ENCODE measurements at places on chromosomes 1 and 21. TPM values are rescaled to one million over a fixed set of nuclear protein-coding genes. Genes with fewer than 3 reads are reported as not detected.
A peak's percentile ranks its signal among the peaks of the same experiment; 100 is the strongest.

Gene TMPRSS2
- polyA plus RNA-seq: 136 TPM

Gene HES3
- polyA plus RNA-seq: not detected

Gene GJB3
- polyA plus RNA-seq: 0.67 TPM

Gene SLC45A1
- polyA plus RNA-seq: not detected

Gene UMODL1
- polyA plus RNA-seq: 0.67 TPM

Gene INAVA
- 192 TPM for polyA plus RNA-seq

Gene PBX1
- 12.7 TPM for polyA plus RNA-seq

GRCh38 chr1:91885213-91885715 is 687 bp downstream of the TGFBR3 start:
- no peaks in the 10 kb centered on the region for H3K4me1 ChIP-seq
- no peaks in the 10 kb centered on the region for H3K36me3 ChIP-seq
- peak overlapping the region; percentile 53 for H3K4me3 ChIP-seq

- no peak overlapping the region for H3K4me3 ChIP-seq
- no peak overlapping the region for H3K27ac ChIP-seq
- H3K27me3 ChIP-seq: no peaks in the 10 kb centered on the region
- DNase-seq: peak; percentile 8
- peaks cover 5% of the 10 kb centered on the region for H3K4me1 ChIP-seq
Observed at GRCh38 chr1:184623404-184623803, 131.3 kb downstream of the EDEM3 start.

DNA sequence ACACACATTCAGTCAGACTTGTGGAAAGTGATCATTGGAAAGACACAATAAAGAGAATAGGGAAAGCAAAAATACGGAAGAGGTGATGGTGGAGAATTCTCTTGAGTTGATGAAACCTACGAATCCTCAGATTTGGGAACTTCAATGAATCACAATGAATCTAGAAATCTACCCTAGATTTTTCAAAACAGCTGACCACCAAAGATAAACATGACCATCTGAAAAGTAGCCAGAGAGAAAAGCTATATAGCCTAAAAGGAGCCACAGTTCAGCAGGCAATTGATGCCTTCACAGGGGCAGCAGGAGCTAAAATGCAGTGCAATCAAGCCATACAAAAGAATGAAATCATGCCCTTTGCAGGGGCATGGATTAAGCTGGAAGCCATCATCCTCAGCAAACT is 170.6 kb upstream of the RUNX1 start:
- no peak overlapping the region for H3K4me3 ChIP-seq
- no peaks in the 10 kb centered on the region for H3K27me3 ChIP-seq
- H3K36me3 ChIP-seq: no peaks in the 10 kb centered on the region
- H3K4me1 ChIP-seq: no peaks in the 10 kb centered on the region

DNA sequence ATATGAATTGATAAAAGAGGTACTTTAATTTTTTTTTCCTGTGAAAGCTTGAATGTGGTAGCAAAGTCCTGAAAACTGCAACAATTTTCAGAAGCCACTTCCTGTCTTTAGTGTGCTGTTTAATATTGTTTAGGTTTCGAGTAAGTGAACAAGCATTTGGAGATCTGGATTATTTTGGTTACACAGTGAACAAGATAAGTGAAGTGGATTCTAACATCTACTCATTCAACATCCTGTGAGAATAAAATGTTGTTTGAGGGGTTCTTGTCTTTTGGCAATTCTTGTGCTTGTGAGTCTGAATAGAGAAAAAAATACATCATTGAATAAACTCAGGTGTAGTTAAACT is 35.2 kb upstream of the PLA2G4A start:
- DNase-seq: no peak
- H3K4me1 ChIP-seq: no peaks in the 10 kb centered on the region
- no peaks in the 10 kb centered on the region for H3K27me3 ChIP-seq
- no peak overlapping the region for H3K4me3 ChIP-seq

- DNase-seq: no peak
- H3K36me3 ChIP-seq: no peaks in the 10 kb centered on the region
- H3K4me1 ChIP-seq: no peaks in the 10 kb centered on the region
- no peaks in the 10 kb centered on the region for H3K27me3 ChIP-seq
Observed at GRCh38 chr1:58855274-58856165, 71.7 kb upstream of the JUN start.

GRCh38 chr1:182651339-182651724 is 33.1 kb downstream of the RGS8 start:
- H3K27me3 ChIP-seq: no peaks in the 10 kb centered on the region
- H3K36me3 ChIP-seq: no peaks in the 10 kb centered on the region
- H3K4me3 ChIP-seq: no peak overlapping the region
- no peaks in the 10 kb centered on the region for H3K4me1 ChIP-seq

DNA sequence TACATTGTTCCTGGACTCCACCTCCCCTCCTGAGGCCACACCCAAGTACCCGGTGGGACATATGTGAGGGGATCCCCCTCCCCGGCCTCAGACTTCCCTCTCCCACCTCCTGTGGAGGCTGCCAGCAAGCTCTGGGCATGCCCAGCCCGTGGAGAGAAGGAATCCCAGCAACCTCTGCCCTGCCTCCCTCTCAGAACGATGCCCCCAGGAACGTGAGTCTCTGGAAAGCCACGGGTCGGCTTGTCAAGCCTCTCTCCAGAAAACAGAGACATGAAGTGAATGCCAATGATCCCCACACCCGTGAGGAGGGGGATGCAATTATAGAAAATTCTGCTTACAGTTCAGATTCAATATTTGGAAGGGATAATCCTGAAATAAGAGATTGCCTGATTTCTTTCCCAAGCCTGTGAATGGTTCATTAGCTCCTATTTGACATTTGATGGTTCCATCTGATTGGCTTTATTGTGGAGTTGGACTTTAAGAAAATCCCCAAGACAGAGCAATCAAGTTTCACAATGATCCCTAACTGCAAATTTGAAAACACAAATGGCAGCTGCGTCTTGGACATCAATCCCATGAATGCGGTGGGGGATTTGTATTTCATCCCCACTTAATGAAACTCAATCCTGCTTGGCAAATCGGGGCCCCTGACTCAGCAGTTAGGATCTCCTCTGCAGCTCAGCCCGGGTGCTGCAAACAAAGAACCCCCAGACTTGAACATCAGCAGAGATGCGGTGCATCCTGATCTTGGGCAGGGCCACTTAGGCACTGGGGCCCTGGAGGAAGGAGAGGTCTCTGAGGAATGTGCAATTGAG is 9.1 kb upstream of the GUCA2B start:
- H3K4me1 ChIP-seq: no peaks in the 10 kb centered on the region
- no peaks in the 10 kb centered on the region for H3K36me3 ChIP-seq
- DNase-seq: no peak
- no peak overlapping the region for H3K4me3 ChIP-seq
- H3K27me3 ChIP-seq: peaks cover 2% of the 10 kb centered on the region
- no peak overlapping the region for H3K27ac ChIP-seq

DNA sequence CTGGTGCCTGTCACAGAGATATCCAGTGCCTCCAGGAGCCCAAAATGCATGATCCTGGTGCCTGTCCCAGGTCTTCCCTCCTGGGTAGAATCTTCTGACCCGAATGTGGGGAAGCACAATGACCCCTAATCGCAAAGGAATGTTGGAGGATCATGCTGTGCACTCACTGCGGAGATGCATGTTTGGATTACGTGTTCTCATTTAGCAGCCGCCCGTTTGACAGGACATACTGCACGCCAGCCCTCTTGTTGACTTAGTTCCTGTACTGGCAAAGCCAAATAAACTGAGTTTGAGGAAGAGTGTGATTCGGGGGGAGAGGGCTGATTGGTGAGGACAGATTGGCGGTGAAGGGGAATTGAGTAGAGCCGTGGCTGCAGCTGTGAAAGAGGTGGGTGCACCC is 85.9 kb upstream of the SIM2 start:
- H3K27me3 ChIP-seq: no peaks in the 10 kb centered on the region
- H3K27ac ChIP-seq: no peak overlapping the region

DNA sequence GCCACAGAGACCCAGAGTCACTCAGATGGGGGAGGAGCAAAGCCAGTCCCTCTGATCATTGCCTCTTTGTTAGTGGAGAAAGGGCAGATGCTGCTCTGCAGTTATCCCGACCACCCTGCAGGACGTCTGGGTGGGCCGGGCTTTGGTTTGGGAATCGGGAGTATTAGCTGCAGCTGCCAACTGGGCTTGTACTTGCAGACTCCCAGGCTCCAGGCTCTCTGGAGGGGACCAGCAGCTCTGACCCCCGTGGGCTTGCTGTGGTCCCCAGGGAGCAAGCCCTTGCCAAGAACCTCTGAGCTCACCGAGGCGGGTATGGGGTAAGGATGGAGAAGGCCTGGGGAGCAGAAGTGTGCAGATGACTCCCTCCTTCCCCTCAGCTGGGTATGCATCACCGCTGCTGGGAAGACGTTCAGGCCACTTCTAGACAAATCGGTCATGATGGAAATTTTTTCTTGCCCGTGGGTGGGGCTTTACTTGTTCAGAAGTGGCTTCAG is 21.6 kb downstream of the MAPKAPK2 start:
- no peak overlapping the region for H3K4me3 ChIP-seq
- peaks cover 53% of the 10 kb centered on the region for H3K4me1 ChIP-seq

DNA sequence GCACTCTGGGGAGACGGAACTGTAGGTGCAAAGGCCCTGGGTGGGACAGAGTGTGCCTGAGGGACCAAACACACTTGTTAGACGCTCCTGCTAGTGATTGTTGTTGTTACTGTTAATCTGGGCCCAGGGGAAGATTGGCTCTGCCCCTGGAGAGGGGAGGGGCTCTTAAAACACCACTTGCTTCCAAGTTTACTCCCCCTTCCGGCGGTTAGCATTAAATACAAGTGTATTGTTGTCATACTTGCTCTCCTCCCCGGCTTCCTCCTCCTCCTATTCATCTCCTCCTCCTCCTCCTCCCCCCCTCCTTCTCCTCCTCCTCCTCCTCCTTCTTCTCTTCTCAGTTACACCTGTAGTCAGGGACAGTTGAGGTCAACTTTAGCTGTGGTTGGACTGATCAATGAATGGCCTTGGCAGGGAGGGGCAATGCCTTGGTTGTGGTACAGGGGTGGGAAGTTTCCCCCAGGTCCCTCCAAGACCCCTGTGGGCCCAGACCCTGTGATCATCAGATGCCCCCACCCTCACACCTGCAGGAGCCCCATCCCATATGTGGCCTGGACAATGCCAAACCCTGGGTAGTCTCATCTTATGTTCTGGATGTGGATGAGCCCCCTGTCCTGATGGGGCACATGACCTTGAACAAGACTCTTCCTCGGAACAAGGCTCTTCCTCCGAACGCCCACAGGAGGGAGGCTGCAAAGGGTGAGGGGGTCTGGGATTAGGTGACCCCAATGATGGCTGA is 217.3 kb downstream of the PTPRU start:
- H3K27ac ChIP-seq: no peak overlapping the region
- H3K4me3 ChIP-seq: no peak overlapping the region
- DNase-seq: peak; percentile 51

GRCh38 chr1:52158218-52158617 is 16.3 kb downstream of the ZFYVE9 start:
- no peaks in the 10 kb centered on the region for H3K27me3 ChIP-seq
- no peaks in the 10 kb centered on the region for H3K4me1 ChIP-seq
- DNase-seq: no peak
- H3K36me3 ChIP-seq: no peaks in the 10 kb centered on the region

DNA sequence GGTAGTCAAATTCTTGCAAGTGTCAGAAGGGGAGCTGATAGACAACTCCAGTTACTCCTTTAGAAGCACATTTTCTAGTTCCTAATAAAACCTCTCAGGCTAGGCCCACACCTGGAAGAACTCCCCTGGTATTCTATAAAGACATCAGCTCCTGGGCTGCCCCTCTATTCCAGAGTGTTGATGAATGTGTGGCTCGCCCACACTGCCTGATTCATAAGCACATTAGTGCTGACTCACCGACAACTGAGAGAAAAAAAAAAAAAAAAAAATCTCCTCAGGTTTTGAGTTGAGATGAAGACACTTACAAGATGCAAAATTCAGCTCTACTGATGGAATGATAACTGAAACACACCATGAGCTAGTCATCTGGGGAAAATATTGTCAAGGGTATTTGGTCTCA is 188.1 kb downstream of the TNR start:
- no peak overlapping the region for H3K4me3 ChIP-seq
- H3K4me1 ChIP-seq: no peaks in the 10 kb centered on the region
- H3K27ac ChIP-seq: no peak overlapping the region
- peaks cover 2% of the 10 kb centered on the region for H3K27me3 ChIP-seq

- no peaks in the 10 kb centered on the region for H3K27me3 ChIP-seq
- no peaks in the 10 kb centered on the region for H3K4me1 ChIP-seq
- H3K27ac ChIP-seq: no peak overlapping the region
- H3K4me3 ChIP-seq: no peak overlapping the region
- H3K36me3 ChIP-seq: no peaks in the 10 kb centered on the region
- no peak for DNase-seq
Observed at GRCh38 chr1:36446746-36447145, 3.5 kb downstream of the OSCP1 start.

- no peak overlapping the region for H3K27ac ChIP-seq
- no peaks in the 10 kb centered on the region for H3K27me3 ChIP-seq
- no peaks in the 10 kb centered on the region for H3K4me1 ChIP-seq
- H3K36me3 ChIP-seq: no peaks in the 10 kb centered on the region
- no peak for DNase-seq
- no peak overlapping the region for H3K4me3 ChIP-seq
Observed at GRCh38 chr1:30888391-30888790, 20.2 kb downstream of the SDC3 start.

- DNase-seq: no peak
- no peak overlapping the region for H3K4me3 ChIP-seq
- peaks cover 12% of the 10 kb centered on the region for H3K36me3 ChIP-seq
- peak overlapping the region; percentile 46 for H3K27ac ChIP-seq
- peaks cover 2% of the 10 kb centered on the region for H3K4me1 ChIP-seq
- peaks cover 25% of the 10 kb centered on the region for H3K27me3 ChIP-seq
Observed at GRCh38 chr1:208045463-208046260, 134.7 kb upstream of the CD34 start.

GRCh38 chr1:244042293-244042692 is 8.8 kb upstream of the ZBTB18 start:
- no peaks in the 10 kb centered on the region for H3K36me3 ChIP-seq
- H3K4me1 ChIP-seq: no peaks in the 10 kb centered on the region
- H3K4me3 ChIP-seq: no peak overlapping the region
- DNase-seq: no peak

GRCh38 chr1:28329395-28330153 is 734 bp downstream of the MED18 start:
- peak overlapping the region; percentile 96 for H3K27ac ChIP-seq
- peaks cover 4% of the 10 kb centered on the region for H3K4me1 ChIP-seq
- peak; percentile 54 for DNase-seq
- peak overlapping the region; percentile 74 for H3K4me3 ChIP-seq
- H3K36me3 ChIP-seq: peaks cover 11% of the 10 kb centered on the region

GRCh38 chr1:227191607-227192006 is 126.7 kb downstream of the CDC42BPA start:
- no peak for DNase-seq
- H3K4me1 ChIP-seq: no peaks in the 10 kb centered on the region
- no peaks in the 10 kb centered on the region for H3K27me3 ChIP-seq
- H3K27ac ChIP-seq: no peak overlapping the region
- H3K36me3 ChIP-seq: peaks cover 8% of the 10 kb centered on the region

GRCh38 chr1:157960773-157961172 is 32.7 kb upstream of the KIRREL1 start:
- H3K27me3 ChIP-seq: no peaks in the 10 kb centered on the region
- no peaks in the 10 kb centered on the region for H3K4me1 ChIP-seq
- no peak overlapping the region for H3K4me3 ChIP-seq
- H3K36me3 ChIP-seq: no peaks in the 10 kb centered on the region
- H3K27ac ChIP-seq: no peak overlapping the region
- DNase-seq: no peak
